T-helper 1 cell (primary cell): ENCODE measurements at places on chromosomes 11 and 22.

DNA sequence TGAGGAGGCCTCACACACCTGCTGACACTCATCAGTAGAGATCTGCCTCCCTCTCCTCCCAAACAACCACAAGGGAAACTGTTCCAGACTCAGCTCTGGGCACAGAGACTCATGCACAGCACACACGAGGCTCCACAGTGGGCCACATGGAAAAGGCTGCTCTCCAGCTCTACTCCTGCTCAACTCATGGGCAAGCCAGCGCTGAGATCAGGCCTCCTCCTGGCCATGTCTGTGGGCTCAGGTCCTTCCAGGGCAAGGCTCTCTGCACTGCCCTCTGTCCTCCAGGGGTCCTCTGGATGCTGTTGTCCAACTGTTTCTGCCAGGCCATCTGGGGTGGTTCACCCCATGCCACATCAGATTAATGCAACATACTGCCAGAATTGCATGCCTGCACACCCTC is 46.0 kb downstream of the PLEKHA7 start:
- no peak for DNase-seq

DNA sequence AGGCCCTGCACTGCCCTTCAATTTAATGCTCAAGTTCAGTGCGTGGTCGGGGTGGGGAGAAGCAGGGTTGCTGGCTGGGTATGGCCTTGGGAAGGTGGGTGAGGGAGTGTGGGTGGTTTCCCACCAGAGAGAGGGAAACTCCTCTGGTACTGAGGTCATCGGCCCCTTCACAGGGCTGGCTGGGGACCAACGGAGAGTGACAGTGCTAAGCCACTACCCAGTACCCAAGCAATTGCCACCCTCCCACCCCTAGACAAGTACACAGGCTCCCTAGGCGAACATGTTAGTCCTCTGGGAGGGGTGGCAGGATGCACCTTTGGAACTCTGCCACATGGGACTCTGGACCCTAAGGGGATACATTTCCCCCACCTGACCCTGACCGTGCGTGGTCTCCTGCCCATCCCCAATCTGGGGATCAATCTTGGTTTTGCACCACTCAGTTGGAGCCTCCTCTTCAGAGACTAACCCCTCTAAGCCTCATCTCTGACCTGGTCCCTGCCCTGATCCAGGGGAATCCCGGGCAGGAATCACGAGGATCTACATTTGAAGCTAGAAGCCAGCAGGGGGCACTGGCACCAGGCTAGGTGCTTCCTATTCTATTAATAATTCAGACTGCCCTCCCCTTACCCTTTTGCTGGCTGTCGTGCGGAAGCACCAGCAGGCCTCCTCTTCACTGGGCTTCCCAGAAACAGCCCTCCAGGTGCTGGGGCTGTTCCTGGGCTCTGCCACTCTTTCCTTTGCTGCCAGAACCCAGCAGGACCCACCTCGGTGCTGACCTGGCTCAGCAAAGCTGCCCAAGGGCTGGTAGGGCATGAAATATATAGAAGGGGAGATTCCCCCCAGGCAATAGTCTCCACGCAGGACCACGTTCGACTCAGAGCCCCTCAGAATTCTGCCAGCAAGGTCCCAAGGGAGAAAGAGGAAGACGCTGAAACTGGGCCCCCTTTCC is 377.7 kb downstream of the TENM4 start:
- DNase-seq: no peak

DNA sequence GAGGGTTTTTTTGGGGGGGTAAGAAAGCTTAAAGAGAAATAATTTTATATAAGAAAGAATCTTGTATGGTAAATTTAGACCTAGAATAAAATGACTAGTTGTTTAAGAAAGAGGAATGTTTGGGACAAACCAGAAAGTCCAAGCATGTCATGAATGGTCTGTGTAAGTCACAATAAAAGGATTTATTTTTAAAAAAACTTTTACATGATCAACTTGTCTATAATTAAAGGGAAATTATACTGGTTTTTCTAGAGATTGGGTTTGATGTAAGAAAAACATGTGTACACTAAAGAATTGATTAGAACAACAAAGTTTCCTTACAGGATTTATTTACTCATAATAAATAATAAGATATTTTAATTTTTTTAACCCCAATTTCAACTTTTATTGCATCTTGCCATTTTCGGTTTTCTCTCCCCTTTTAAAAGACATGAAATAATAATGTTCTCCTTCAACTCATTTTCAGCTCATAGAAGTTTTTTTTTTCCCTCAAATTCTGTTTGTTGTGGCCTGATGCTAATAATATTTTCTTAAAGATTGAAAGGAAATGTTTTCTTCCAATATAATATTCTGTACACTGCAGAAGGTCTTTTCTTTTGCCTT is 35.4 kb upstream of the INCENP start:
- DNase-seq: no peak

GRCh38 chr11:36350137-36350513 is 54.0 kb downstream of the PRR5L start:
- peak; percentile 25 for DNase-seq

DNA sequence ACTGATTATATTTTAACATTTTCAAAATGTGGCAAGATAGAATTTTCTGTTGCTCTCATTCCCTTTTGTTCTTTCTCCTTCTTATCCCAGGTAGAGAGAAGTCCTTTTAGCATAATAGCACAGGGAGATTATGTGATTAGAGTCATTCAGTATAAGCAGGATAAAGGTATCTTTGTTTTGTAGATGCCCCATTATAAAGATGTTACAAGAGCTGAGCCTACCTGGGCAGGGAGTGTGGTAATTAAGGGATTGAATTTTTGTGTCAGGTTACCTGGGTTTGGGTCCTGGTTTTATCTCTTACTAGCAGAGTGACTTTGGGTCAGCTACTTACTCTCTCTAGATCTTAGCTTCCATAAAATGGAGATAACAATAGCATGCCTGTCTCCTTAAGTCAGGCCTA is 536.5 kb downstream of the TMEM135 start:
- DNase-seq: no peak

- no peak for DNase-seq
Observed at GRCh38 chr11:285894-286220, 3.1 kb upstream of the PGGHG start.

DNA sequence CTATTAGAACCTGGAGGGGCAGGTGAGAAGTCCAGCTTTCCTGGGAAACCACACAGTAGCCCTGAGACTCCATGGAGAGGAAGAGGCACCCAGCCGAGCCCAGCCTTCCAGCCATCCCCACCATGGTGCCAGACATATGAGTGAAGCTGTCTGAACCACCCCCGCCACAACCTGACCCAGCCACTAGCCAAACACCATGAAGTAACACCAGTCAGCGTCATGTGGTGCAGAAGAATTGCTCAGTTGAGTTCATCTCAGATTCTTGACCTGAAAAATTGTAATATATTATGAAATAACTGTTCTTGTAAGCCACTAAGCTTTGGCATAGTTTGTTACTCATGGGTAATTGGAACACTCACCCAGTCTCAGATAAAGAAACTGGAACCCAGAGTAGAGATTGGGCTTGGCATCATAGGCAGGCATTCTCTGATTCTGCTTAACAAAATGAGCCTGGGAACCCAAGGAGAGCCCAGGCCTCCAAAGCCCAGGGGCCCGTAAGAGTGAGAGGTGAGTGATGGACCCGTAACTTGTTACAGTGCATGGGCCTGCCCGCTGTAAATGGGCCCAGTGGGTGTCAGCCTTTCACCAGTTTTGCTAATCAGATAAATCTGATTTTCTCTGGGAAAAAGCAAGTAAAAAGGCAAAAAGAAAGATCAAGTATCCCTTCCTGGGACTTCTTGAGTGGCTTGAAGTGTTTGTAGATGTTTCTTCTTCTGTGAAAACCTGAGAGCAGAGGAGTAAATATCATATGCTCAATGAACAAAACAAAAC is 305.5 kb downstream of the DDX10 start:
- no peak for DNase-seq

DNA sequence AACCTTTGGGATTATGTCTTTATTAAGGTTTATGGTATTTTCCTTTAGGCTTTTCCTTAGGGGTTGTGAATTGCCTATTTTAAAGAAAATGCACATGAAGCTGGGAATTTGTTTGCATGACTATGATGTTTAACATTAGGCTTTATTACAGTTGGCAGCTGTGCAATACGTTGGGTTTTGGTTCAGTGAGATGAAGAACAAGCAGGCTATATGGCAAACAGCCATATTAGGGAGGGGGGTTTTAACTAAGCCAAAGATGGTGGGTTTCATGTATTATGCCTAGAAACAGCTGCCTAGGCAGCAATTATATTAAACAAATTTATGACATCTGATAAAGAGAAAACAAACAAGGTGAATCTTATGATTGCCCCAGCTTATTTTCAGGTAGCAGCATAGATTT is 880.8 kb downstream of the FAM181B start:
- DNase-seq: no peak

GRCh38 chr22:46655861-46656608 is 35.8 kb downstream of the GRAMD4 start:
- no peak for DNase-seq

GRCh38 chr11:120115272-120116000 is 22.5 kb downstream of the TRIM29 start:
- DNase-seq: no peak

- DNase-seq: peak; percentile 67
Observed at GRCh38 chr22:29072193-29072978, 449 bp upstream of the KREMEN1 start.

DNA sequence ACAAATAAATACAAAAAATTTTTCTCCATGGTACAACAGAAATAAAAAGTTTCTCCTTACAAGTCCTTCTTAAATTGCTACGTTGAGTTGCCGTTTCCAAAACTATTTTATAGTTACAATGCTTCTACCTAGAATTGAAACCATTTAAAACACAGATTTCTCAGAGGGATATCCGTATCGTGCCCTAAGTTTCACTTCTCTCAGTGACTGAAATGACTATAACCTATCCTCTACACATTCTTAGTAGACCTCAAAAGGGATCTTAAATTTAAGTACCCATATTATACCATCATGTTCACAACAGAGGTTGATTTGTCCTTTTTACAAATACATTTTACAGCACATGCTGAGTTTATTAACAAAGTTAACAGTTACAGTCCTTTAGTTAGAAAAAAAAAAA is 44.1 kb downstream of the USP28 start:
- DNase-seq: no peak

DNA sequence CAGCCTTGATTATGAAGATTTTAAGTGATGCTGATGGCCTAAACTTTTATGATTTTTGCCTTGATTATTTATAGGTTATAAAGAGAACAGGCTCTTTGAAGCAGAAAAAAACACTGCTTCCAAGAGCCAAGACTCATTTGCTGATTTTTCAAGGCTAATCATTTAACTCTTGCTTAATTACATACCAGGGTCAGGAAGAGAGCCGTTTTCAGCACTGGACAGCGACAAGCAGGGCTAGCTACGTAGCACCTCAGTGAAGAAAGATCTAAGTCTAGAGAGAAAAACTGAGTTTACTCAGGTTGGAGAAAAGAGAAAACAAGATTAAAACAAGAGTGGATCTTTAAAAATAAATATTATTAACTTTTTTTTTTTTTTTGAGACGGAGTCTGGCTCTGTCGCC is 615.4 kb upstream of the B3GAT1 start:
- DNase-seq: no peak

DNA sequence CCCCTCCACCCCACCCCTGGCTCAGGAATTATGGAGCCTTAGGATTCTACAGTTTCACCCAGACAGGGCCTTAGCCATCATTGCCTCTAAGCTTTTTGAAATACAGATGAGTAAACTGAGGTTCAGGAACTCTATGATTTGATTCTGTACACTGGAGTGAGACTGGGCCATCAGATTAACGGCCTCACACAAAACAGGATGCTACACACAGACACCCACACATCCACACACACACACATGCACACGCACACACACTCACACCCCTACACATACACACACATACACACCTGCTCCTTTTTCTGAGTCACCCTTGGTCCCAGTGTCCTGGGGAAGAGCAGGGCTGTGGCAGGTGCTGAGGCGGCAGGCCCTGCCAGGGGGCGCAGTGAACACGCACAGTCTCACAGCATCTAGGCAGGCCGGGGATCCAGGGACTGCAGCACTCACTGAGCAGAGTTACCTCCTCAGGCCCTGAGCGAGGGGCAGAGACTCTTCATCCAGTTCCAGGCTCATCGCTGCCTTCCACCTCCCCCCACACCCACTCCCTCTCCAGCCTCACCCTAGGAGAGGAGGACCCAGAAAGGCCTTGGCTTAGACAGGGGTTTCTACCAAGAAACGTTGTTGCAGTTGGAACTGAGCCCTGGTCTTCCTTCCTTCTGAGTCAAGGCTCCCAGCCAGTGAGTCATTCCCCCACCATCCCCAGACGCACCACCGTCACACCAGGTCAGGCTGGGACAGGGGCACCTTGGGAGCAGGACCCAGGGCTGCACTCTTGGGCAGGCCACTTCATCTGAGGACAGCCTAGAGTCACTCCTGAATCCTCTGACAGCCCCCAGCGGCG is 89.8 kb upstream of the PARVA start:
- DNase-seq: no peak

DNA sequence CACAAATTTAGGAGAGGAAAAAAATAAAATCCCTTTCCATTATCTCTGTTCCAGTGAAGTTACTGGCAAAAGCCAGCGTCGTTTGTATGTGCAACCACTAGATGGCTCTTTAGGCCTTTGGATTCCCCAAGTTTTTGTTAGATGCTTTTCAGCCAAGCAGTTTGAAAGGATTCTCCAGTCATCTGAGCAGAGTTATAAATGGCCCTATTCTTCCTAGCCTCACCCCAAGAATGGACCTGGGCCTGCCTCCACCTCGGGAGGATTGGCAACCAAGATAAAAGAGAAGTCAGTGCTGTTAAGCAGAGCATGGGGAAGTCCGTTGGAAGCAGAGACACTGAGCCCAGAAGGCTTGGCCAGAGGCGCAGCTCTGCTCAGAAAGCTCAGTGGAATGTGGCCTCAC is 15.4 kb downstream of the FAM181B start:
- DNase-seq: no peak

GRCh38 chr11:118900535-118901384 is 17.1 kb downstream of the CXCR5 start:
- DNase-seq: no peak

GRCh38 chr11:32947978-32948377 is 55.4 kb downstream of the QSER1 start:
- DNase-seq: no peak
